ENCODE measurements at places on chromosomes 12 and 14.

DNA sequence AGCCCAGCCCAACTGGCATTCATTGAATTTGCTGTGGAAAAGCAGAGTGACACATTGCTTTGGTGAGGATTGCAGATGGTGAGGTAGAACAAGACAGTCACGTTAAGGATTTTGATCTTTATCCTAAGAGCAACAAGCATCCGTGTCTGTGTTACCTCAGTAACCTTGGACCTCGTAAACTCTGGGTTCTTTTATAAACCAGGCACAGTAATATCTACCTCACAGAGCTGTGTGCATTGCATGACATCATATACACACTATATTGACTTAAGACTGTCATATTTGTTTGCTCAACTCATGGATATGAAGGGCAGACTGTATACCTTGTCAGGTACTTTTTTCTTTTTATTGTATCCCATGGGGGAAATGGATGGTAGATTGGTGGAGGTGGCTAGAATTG, 156.2 kb downstream of the ETV6 start:
- no peak for DNase-seq

DNA sequence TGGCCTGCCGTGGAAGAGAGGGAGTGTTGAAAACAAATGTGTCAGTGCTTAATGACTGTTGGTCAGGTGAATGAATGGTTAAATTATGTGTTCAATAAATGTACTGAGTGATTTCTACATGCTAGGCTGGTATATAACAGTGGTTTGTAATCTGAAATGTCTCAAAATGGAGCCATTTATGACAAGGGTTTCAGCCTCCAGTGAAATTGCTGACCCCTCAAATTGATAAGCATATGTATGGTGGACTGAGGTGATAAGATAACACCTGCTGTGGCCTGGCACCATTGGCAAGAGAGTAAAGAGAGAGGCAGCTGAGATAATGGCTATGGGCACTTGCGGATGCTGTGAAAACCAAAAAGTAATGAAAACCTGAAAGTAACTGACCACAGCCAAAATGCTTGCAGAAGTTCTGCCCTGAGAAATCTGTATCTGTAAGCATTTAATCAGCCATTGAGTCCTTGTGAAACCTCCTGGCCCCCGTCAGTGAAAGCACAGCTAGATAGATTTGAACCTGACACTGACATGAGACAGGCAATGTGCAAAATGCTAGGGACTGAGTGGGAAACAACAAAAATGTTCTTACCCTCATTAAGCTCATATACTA, 1.4 kb upstream of the BCAT1 start:
- DNase-seq: peak; percentile 59

GRCh38 chr12:101967506-101967905, 90.1 kb downstream of the DRAM1 start:
- DNase-seq: no peak

DNA sequence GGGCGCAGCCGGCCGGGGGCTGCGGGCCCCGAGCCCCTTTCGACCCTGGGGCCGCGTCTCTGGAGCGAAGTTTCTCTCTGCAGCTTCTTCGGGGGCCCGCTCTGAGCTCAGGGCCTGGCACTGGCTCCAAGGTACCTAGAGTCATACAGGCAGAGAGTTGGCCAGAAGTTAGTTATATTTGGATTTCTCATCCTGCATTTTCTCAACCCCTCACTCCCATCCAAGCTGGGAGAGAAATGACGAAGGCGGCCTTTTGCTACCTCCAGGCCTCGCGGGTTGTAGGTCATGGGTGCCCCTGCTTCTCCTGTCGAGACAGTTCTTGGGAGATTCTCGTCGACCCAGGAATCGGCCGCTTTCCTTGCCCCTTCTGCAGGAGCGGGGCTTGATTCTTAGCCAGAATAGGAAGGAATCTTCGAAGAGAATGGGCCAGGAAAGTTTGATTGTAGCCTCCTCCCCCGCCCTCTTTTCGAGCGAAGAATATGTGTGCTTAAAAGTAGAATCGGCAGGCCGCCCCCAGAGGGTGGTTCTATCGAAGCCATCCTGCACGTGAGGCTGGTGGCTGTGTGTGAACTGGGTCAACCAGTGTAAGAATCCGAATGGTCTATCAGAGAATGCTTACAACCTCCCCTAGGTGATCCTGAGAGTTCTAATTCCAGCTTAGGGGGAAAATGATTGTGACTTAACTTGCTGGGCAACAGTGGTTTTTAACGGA, 785 bp downstream of the MLEC start:
- DNase-seq: no peak

GRCh38 chr14:105899657-105900397, 373.4 kb downstream of the TMEM121 start:
- no peak for DNase-seq

GRCh38 chr12:58386136-58386535, 444.8 kb downstream of the ATP23 start:
- no peak for DNase-seq

DNA sequence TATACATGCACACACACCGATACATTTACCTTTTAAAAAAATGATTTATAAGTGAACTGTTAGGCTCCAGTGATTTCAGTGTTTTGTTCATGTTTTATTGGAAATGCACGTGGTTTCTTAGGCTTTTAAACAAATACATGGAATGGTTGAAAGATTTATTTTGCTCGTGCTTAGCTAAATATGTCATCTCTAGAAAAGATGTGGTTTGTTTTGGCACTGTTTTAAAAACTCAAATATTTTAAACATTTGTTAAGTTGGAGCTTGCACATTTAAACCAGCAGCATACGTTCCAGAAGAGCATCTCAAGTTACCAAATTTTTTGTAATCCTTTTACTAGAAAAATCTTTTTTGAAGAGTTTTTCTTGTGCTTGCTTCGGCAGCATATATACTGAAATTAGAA, 44.5 kb downstream of the FOXA1 start:
- no peak for DNase-seq

Data from GM06990 (cell line).